Right hindlimb (tissue), 1 donor: ENCODE measurements at places on chromosomes 3 and 15.

DNA sequence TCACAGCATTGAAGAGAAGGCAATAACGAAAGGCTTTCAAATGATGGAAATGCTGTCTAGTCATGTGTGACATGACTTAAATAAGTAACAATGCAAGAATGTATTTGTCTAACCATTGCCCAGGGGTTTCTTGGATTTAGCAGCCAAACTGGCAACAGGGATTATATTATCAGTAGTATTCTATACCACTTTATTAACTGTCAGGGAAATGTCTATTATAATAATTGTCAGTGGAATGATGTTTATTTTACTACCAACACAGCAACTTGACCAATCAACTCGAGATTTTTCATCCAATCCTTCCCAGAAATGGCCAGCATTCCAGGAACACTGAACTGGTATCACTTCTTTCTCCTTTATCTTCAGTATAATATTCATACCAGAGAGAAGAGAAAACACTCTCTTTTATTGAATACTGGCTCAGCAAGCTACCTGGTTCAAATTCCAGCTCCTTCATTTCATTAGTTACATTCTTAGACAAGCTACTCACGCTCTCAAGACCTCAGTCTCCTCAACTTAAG is 66.2 kb downstream of the FOXP1 start:
- no peak for DNase-seq

GRCh38 chr3:112471596-112472325 is 27.5 kb downstream of the BTLA start:
- DNase-seq = no peak

GRCh38 chr3:184383033-184383740 is 3.3 kb downstream of the CHRD start:
- DNase-seq = no peak

- no peak for DNase-seq
These were observed 13.4 kb downstream of the IFT57 start for GRCh38 chr3:108208831-108209230.

- DNase-seq = no peak
These were observed 96.5 kb upstream of the MYO5C start for GRCh38 chr15:52392008-52392687.

GRCh38 chr3:150144191-150144708 is 173.6 kb upstream of the PFN2 start:
- no peak for DNase-seq

GRCh38 chr3:160556141-160556540 is 9.2 kb downstream of the KPNA4 start:
- DNase-seq = no peak

DNA sequence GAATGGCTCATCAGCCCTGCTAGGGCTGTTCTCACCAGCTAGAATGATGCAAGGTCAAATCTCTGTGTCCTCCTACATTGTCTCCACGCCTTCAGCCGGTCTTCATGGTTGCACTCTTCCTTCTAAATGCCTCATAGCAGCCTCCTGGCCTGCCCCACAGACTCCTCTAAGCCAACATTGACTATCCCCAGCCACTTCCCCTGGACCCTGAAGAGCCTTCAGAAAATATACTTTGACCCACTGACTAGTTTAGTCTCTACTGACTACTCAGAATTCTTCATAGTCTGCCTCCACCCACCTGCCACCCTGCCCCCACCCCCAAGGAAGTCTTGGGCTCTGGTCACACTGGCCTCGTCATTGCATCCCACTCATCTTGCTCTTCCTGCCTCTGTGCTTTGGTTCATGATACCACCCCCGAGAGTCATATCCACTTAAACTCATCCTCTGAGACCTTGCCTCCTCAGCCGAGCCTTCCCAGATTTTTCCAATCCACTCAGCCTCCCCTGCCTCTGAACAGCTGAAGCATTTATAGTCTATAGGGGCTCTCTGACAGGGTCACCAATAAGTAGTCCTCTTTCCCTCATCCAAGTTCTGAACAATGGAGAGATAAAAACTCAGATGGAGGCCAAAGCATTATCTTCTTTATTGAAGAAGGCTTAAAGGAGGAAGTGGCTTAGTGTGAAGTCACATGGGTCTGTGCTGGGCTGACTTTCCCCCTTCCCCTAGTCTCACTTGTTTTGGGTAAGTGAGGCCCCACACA is 9.5 kb upstream of the DOCK3 start:
- no peak for DNase-seq

- no peak for DNase-seq
These were observed 298.6 kb upstream of the STT3B start for GRCh38 chr3:31234145-31234544.

DNA sequence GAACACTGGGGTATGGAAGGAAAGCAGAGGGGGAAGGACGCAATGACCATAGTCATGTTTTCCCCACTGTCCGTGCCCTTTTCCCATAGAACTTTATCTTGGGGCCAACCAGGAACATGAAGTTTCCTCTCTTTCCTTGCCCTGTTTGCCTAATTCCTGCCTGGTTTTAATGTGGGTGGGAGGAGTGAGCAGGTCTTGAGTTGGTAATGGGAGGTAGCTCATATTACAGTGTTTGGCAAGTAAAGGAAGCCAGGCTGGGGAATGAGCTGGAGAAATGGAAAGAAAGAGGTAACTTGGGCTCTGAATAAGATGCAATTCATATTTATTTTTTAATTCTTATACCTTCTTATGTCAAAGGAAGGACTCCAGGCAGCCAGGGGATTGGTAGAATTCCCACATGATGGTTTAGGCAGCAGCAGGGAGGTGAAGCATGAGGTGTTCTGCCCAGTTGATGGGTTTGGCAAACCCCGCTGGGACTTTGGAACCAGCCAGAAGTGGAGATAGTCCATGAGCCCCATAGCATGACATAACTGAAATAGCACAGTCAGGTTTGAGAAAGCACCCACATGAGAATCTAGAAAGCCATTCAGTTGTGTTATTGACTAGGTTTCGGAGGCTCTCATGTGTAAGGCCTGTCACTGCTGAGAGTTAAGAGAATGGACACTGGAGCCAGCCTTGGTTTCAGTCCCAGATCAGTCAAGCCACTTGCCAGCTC is 60.0 kb downstream of the CCK start:
- no peak for DNase-seq

DNA sequence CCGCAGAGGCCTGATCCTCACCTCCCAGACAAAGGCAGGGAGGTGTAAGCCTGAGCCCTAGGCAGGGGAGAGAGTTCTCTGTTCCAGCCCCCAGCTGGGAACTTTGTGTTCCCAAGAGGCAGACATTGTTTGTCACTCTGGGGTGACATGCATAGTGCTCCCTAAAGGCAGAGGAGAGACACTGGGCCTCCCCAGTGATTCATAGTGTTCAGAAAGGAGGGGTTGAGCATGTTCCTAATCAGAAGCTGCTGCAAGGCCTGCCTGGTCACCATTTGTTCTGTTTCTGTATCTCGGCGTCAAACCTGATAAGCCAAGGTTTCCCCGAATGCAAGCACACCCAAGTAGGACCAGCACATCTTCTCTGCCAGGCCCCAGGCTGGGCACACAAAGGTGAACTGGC is 24.0 kb upstream of the SLC6A6 start:
- DNase-seq = no peak

DNA sequence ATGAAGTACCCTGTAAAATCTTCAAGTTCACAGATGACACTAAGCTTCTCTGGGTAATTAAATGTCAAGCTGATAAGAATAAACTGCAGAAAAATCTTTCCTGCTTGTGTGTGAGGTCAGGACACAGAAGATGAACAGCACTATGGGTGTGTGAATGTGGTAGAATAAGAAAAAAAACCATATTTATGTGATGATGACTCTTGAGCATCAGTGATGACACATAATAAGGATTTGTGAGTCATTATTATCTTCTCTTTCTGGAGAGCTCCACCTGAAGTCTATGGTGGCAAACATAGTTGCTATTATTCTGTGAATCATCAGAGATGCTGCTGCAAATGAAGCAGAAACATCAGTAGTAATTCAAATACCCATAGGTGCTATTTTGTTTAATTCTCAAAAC is 422.4 kb downstream of the DIPK2A start:
- DNase-seq = no peak

- no peak for DNase-seq
These were observed 35.4 kb upstream of the RBMS3 start for GRCh38 chr3:29245441-29245840.

- no peak for DNase-seq
These were observed 44.7 kb upstream of the CADPS start for GRCh38 chr3:62919784-62920465.

DNA sequence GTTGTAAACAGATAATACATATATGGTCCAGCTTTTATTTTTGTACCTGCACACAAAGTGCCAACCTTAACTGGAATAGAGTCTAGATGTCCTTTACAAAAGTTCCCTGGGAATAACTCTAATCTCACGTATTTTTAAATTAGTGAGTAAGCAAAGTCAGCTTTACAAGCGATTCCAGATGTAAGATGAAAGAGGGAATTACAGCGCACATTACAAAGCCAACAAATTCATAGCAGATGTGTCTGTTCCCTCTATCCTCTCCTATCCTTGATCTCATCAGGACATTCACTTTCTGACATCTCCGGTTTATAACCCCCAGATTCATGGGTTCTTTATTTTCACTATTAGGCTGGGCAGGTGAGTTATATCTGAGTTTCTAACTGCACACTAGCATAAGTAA is 406.8 kb upstream of the ZNF385D start:
- DNase-seq = no peak

DNA sequence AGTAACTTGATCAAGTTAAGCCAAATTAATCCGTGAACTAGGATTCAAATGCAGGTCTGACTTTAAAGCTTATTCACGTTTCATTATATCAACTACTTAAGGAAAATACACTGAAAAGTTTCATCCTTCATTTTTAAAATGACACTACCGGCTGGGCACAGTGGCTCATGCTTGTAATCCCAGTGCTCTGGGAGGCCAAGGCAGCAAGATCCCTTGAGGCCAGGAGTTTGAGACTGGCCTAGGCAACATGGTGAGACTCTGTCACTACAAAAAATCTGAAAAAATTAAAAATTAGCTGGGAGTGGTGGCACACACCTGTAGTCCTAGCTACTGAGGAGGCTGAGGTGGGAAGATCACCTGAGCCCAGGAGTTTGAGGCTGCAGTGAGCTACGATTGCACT is 3.7 kb downstream of the RUBCN start:
- DNase-seq = no peak

- no peak for DNase-seq
These were observed 6.8 kb downstream of the LTK start for GRCh38 chr15:41506796-41507341.

GRCh38 chr3:148839805-148840204 is 12.2 kb downstream of the CPB1 start:
- DNase-seq = no peak

GRCh38 chr15:86089422-86089821 is 9.8 kb downstream of the AGBL1 start:
- DNase-seq = no peak

GRCh38 chr15:94858920-94859319 is 627.6 kb downstream of the MCTP2 start:
- DNase-seq = no peak

DNA sequence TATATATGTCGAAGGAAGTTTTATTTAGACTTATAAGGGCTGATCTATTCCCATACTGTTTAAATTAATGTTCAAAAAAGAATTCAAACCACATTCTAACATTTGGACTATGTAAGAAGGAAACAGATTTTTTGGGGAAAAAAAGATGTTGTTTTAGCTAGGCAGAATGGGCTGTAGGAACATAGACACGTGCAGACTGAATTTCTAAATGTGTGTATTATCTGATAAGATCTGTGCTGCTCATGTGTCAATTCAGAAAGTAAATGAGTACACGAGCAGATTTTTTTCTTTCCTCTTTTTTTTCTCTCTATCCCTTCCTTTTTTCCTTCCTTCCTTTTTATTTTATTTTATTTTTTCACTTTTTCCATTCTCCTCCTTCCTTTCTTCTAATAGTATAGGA is 259.5 kb upstream of the KCNH8 start:
- no peak for DNase-seq
